ENCODE measurements at places on chromosomes 16 and 17.

GRCh38 chr17:79322211-79323123, 247.8 kb downstream of the ENGASE start:
- DNase-seq, result no peak

DNA sequence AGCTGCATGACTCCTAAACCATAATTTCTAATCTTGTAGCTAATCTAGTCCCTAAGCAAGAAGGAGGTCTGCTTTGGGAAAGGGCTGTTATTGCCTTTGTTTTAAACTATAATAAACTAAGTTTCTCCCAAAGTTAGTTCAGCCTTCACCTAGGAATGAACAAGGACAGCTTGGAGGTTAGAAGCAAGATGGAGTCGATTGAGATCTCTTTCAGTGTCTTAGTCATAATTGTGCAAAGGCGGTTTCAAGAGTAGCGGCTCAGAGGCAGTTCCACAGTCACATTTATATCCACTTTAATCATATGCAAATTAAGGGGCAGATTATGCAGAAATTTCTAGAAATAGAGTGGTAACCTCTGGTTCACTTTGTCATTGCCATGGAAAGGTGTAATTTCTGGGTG, 17.4 kb downstream of the DRC7 start:
- no peak for DNase-seq

- no peak for DNase-seq
Observed at GRCh38 chr16:66523861-66524354, 26.0 kb downstream of the TK2 start.

DNA sequence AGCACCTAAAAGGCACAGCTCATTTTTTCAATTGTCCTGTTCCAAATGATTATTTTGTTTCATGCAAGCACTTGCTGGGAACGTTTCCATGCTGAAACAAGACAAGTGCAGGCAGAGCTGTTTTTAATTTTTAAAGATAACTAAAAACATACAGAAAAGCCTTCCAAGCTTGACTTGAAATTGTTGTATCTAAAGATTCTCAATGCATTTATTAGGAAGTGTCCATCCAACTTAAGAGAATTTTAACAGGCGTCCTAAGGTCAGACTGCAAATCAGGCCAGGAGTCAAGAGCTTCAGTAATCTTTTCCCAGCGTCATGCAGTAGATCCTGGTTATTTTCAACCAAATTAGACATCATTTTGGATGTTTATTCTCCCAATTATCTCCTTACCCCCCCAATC, 702.8 kb downstream of the KCNJ2 start:
- DNase-seq, result no peak

- DNase-seq, result no peak
Observed at GRCh38 chr17:41734949-41735313, 488 bp upstream of the HAP1 start.

DNA sequence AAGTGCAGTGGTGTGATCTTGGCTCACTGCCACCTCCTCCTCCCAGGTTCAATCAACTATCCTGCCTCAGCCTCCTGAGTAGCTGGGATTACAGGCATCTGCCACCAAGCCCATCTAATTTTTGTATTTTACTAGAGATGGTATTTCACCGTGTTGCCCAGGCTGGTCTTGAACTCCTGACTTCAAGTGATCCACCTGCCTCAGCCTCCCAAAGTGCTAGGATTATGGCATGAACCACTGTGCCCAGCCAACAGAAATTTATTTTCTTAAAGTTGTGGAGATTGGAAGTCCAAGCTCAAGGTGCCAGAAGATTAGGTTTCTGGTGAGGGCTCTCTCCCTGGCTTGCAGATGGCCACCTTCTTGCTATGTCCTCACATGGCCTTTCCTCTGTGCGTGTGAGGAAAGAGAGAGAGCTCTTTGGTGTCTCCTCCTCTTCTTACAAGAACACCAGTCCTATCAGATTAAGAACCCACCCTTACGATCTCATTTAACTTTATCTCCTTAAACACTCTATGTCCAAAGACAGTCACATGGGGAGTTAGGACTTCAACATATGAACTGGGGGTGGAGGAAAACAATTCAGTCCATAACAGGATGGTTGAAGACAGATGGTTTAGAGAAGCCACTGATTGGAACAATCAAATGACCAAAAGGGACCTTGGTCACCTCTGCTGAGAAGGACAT, 31.8 kb downstream of the C16orf82 start:
- DNase-seq, result no peak

GRCh38 chr17:40699853-40700252, 3.7 kb downstream of the KRT24 start:
- no peak for DNase-seq

- no peak for DNase-seq
Observed at GRCh38 chr17:74298778-74299177, 24.7 kb downstream of the DNAI2 start.

DNA sequence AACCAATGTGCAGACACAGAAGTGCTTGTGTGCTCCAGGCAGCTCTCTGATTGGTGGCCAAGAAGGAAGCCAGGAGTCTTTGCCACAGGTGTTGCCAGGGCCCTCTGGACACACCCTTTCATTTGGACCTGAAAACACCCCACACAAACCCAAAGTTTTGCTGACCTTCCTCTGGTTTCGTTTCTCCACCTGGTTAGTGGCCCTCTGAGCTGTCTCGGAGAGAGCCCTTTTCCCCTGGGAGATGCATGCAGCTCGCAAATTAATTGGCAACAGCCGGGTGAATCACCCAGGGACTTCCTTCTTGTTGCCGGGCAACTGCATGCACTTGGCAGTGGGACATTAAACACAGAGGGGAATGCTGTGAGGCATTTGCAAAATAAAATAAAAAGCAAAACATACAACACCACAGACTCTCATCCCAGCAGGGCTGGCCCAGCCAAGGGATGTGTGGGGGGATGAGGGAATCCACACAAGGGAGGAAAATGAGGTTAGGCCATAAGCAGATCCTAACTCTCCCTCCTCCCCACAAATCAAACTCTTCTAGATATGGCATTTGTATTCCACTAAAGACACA, 286.6 kb downstream of the SOX9 start:
- DNase-seq, result peak; percentile 83

DNA sequence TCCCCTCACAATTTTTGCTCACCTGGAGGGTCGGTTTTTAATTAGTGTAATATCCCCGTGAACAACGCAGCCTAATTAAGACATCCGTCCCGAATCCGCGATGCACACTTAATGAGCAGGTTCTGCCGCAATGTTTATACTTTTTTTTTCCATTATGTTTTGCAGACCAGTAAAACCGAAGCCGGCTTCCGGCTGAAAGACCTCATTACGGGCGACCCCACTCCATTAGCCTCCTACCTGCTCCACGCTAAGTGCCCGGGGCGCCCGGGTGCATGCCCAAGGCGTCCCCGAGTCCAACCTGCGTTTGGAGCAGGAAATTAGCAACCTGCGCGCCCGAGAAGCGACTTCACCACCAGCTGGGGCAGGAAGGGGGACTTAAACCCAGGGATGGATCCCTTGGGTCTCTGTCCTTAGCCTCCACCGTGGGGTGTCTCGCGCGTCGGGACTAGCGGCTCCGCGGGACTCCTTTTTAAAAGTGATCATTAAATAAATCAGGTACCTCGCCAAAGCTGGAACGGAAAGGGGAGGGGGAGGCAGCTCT, 1.7 kb downstream of the RBFOX3 start:
- no peak for DNase-seq

- no peak for DNase-seq
Observed at GRCh38 chr17:61583660-61584264, 7.3 kb downstream of the NACA2 start.

GRCh38 chr16:5036228-5037156, 2.8 kb upstream of the NAGPA start:
- DNase-seq, result no peak

DNA sequence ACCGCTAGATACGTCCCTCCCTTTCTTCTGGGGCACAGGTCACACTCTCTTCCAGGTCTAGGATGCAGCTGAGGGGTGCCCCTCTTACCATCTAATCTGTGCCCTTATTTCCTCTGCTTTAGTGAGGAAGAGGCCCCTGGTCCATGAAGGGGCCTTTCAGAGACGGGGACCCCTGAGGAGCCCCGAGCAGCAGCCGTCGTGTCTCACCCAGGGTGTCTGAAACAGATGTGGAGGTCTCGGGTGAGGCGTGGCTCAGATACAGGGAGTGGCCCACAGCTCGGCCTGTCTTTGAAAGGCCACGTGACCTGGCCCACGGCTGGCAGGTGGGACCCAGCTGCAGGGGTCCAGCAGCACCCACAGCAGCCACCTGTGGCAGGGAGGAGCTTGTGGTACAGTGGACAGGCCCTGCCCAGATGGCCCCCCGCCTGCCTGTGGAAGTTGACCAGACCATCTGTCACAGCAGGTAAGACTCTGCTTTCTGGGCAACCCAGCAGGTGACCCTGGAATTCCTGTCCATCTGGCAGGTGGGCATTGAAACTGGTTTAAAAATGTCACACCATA, 15.6 kb downstream of the SCGB1C2 start:
- no peak for DNase-seq

- peak; percentile 14 for DNase-seq
Observed at GRCh38 chr17:82031885-82032627, 578 bp downstream of the RAC3 start.

DNA sequence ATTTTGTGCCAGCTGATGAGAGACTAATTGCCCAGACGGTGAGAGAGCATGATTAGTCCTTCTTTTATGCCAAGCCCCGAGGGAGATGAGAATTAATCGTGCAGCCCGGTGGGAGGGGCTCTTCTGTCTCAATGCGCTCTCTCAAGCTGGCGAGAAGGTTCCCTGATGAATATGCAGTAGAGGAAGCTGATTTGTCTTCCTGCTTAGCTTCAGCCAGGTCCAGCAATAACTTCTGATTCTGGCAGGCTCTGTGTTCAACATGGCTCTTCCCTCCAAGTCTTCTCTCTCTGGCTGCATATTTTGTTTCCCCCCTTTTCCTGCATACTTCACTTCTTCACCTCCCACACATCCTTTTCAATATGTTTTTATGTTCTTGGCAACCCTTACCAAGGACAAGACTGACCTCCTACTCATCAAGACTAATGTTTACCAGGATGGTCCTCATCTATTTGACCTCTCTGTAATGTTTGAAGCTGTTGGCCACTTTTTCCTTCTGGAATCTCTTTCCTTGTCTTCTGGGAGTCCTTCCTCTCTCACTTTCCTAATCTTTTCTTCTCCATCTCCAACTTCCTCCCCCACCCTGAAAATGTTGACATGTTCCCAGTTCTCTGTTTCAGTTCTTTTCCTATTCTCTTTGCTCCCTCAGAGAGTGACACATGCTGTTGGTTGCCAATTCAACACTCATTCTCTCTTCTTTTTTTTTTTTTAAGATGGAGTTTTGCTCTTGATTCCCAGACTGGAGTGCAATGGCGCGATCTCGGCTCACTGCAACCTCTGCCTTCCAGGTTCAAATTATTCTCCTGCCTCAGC, 33.1 kb downstream of the ARL4D start:
- DNase-seq, result no peak

DNA sequence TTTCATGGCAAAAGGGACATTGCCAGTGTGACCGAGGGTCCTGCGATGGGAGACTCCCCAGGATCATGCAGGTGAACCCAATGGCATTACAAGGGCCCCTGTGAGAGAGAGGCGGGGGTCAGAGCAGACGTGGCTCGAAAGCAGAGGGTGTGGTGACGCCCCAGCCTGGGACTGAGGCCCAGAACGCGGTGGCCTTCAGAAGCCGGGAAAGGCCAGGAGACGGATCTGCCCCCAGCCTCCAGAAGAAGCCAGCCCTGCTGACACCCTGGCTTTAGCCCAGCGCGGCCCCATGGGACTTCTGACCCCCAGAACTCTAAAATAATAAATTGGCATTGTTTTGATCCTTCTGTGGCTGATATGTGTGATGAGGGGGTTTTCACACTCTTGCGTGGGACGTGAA, 17.4 kb upstream of the ENPP7 start:
- no peak for DNase-seq

- no peak for DNase-seq
Observed at GRCh38 chr17:47872651-47873161, 21.7 kb upstream of the SP6 start.

- DNase-seq, result no peak
Observed at GRCh38 chr16:64074706-64075105, 1047.2 kb downstream of the CDH11 start.

GRCh38 chr17:76623271-76624146, 20.0 kb downstream of the ST6GALNAC1 start:
- DNase-seq, result peak; percentile 18

DNA sequence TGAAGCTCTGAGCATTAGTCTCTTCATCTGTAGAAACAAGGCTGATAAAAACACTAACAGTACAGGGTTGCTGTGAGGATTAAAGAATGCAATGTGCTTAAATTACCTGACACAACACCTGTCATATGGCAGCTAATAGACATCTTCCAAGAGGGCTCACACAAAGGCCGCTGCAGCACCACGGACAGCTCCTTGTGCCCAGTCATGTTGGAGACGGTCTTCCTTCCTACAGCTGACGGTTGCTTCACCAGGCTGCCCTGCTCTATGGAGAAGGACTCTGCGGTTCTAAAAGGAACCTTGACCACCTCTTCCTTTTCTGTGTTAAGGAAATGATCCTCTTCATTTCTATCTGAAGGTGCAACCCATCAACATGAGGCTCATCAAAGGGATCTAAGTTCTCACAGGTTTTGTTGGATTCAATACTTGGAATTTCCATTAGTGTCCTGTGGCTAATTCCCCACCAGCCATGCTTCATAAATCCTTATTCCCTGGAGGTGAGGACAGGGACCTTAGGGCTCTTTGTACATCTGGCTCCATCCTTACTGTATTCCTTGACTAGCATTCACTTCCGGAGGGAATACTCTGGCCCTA, 138.9 kb upstream of the CES5A start:
- DNase-seq, result no peak

DNA sequence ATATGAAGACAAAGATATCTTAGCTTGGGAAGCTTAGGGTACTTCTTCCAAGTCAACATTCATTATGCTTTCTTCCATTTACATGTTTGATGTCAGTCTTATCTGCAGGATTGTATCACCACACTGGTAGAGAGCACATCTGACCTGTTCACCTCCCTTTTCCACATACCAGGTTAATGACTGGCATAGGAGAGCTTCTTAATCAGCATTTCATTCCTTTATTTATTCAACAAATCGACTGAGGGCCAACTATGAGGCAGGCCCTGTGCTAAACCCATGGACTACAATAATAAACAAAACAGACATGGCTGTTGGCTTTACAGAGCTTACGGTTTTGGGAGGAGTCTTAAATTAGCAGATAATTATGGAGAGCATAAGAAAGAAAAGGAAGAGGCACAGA, 378.1 kb upstream of the CDH11 start:
- no peak for DNase-seq

- no peak for DNase-seq
Observed at GRCh38 chr17:42889809-42890208, 10.8 kb upstream of the G6PC1 start.

GRCh38 chr17:44556166-44556831, 985 bp upstream of the FZD2 start:
- peak; percentile 30 for DNase-seq

- peak; percentile 72 for DNase-seq
Observed at GRCh38 chr17:79809530-79810129, 12.8 kb upstream of the CBX8 start.

Measured in NCI-H2029 (cell line).